HFF-Myc (cell line): ENCODE measurements at places on chromosomes 5 and 9.

- DNase-seq = no peak
Measured at GRCh38 chr9:15293804-15294316, 13.2 kb downstream of the TTC39B start.

DNA sequence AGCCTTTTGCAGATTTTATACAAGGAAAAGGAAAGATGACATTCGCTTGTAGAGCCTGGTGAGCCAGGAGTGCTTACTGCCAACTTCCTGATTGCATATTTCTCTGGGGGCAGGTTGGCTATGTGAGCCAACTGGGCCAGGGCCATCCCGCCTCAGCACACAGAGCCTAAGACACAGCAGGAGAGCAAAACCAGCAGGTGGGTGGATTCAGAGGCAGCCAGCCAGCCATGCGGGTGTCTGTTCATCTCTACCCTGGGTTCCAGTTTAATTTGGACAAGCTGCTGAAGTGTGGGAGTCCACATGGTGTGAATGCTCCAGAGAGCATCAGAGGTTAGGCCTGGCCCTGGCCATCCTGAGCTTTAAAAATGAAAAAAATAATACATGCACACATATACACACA is 291.4 kb downstream of the ARHGEF28 start:
- DNase-seq = no peak

- no peak for DNase-seq
Measured at GRCh38 chr5:172979778-172980177, 3.8 kb upstream of the ATP6V0E1 start.

DNA sequence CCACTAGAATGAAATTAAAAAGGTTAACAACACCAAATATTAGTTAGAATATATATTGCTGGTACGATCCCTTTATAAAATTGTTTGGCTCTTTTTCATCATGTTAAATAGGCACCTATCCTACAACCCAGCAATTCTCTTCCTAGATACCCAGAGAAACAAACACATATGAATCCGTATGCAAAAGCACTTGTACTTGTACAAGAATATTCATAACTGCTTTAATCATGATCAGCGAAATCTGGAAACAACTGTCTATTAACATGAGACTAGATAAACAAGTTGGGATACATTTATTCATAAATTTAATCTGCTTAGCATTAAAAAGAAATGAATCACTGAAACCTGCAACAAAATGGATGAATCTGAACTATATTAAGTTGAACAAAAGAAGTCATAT is 113.7 kb upstream of the MAP1B start:
- DNase-seq = no peak

GRCh38 chr9:91433180-91433579 is 9.5 kb upstream of the NFIL3 start:
- DNase-seq = peak; percentile 75

DNA sequence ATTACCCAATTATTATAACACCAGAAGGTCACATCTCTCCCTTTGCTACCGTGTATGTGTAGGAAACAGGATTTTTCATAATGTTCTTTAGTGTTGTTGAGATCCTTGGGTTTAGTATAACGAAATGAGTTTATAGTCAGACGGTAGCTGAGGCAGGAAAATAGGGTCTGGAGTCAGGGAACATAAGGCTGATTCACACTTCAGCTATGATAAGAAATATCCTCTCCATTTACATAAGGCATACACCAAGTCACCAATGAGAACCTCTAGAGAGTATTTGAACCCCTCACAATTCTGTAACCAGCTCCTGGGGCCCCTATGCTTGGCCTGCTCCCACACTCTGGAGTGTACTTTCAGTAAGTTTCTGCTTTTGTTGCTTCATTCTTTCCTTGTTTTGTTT is 58.9 kb upstream of the ANKH start:
- DNase-seq = no peak

GRCh38 chr9:2568689-2569088 is 52.9 kb upstream of the VLDLR start:
- no peak for DNase-seq

DNA sequence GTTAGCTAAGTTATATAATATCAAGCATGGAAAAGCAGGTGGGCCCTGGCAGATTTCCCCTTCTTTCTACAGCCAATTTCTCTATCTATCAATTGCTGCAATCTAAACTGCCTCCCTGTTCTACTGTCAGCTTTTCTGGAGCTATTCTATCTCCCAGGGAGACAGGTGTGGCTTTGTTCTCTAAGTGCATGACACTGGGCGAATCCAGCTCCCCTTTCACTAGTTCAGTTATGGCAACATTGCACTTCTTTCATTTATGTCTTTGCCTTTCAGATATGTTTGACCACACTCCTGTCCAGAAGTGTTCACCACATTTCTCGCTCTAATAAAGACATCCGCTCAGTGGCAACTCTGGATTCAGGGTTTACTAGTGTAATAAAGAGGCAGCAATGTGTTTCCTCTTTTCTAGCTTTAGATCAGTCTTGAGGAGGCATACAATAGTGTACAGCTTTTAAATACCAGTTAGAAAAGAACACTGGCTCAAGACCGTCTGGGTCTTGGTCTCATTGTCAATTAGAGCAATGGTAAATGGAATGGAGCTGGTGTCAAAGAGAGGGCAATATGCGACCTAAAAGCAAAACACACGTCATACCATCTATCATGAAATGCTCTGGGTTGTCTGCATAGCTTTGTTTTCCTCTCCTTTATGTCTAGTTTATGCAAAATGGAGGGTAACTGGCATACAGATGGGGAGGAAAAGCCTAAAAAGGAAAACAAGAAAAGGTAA is 197.0 kb downstream of the SLF1 start:
- no peak for DNase-seq

GRCh38 chr5:95620030-95620869 is at the start of gene GPR150:
Gene GPR150 (plus strand): TSS chr5:95620087. CDS start chr5:95620276, 189 bp downstream.
- DNase-seq = no peak

DNA sequence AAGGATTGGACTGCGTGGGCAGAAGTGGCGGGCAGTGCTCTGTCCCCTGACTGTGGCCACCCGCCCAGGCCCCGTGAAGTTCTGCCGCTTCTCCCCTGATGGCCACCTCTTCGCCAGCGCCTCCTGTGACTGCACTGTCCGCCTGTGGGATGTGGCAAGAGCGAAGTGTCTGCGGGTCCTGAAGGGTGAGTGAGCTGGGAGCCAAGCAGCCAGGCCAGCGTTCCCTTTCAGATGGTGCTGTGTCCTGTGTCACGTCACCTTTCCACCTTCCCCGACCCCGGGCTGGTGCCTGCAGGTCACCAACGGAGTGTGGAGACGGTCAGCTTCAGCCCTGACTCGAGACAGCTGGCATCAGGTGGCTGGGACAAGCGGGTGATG is 2.3 kb downstream of the WDR38 start:
- DNase-seq = no peak

DNA sequence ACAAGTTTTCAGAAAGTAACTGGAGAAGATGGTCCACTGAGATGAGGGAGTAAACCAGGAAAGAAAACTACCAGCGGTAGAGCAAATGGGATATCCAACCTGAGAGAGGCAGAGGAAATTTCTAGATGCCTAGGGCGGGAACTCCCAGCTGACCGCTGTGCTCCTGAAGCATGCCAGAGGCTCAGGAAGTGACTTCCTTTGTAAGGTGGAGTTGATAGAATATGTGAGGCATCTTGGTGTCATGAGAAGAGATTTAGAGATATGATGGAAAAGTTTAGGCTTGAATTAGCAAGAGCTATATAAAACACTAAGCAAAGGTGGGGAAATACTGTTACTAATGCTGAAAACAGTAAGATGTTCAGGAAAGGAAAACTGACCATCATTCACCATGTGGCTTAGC is 124.1 kb downstream of the C9orf152 start:
- no peak for DNase-seq

- no peak for DNase-seq
Measured at GRCh38 chr5:102286476-102286875, 9.6 kb downstream of the SLCO4C1 start.

DNA sequence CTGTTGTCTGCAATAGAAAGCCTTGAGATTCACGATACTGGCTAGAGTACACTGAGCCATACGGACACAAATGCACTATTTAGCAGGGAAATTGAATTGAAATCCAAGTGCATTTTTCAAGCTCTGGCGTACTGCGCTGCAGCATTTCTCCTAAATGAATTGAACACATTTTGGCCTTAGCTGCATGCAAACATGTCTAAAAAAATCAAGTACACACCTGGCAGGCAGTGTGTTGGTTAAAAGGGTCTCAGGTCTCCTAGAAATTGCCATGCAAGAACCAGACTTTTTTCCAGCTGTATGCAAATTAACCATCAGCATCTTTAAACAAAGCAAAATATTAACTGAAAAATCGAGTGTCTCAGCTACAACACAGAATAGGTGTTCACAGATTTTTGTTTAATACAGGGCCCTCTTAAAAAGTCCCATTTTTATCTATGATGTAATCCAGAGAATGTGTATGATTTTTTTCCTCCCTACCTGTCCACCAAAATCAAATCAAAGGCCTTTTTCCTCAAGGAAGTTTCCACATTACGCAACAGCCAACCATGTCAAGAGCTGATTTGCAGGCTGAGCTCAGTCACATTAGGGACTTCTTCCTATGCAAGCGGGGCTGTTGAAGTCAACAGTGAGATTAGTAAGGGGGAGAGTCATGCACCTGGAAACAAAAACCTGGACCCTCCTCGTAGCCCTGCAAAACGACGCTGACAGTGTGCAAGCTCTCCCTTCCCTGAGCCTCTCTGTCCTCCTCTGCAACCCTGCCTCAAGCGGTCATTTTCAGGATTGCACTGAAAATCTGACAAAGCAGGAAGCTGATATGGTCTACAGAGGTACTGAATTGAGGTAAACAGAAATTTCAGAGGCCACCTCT is 14.1 kb upstream of the SFXN1 start:
- DNase-seq = no peak

DNA sequence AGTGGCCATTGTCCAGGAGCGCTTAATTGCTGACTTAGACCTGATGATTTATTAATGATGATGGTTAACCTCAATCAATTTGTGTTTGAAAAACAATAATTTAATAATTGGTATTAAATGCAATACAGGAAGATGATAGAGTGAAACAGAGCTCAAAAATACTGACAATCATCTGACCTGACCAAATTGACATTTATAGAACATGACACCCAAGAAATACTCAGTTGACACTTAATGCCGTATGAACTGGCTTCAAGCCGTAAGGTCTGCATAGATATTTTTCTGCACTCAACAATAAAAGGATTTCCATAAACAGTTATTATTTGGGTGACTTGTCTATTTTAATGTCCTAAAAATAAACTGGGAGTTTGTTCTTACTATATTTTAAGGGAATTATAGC is 159.2 kb downstream of the TRIO start:
- DNase-seq = no peak

- DNase-seq = no peak
Measured at GRCh38 chr9:132546148-132547051, 36.0 kb upstream of the BARHL1 start.

GRCh38 chr9:35863583-35863982 is 6.6 kb downstream of the OR13J1 start:
- DNase-seq = no peak

DNA sequence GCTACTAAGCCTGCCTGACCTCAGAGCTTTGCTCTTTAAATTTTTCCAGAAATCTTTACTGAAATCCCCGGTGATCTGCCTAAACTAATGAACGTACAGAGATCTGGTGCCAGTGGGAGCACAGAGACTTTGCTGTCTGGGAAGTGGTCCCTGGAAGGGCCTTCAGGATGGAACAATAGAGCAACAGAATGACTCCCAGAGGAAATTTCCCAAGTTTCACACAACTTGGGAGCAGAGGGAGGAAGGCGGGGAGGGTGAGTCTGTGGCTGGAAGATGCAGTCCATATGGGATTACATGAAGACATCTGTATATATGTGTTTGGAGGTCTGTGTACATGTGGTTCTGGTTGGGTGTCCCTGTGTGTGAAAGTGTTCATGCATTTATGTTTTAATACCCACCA is 638.3 kb downstream of the CCDC171 start:
- no peak for DNase-seq

DNA sequence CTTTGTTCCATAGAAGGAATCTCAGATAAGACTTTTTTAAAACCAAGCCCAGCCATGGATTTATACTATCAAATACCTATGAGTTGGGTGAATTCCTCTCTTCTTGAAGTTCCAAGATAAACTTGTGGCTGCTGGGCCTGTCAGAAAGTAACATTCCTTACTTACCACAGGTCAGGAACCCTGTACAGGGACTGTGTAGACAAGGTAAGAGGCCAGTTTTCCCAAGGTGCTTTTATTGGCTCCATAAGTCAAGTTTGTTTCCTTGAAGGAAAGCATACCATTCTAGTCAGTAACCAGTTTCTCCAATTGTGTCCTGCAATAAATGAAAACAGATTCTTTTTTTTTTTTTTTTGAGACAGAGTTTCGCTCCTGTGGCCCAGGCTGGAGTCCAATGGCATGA is 8.8 kb upstream of the CLTB start:
- DNase-seq = no peak

DNA sequence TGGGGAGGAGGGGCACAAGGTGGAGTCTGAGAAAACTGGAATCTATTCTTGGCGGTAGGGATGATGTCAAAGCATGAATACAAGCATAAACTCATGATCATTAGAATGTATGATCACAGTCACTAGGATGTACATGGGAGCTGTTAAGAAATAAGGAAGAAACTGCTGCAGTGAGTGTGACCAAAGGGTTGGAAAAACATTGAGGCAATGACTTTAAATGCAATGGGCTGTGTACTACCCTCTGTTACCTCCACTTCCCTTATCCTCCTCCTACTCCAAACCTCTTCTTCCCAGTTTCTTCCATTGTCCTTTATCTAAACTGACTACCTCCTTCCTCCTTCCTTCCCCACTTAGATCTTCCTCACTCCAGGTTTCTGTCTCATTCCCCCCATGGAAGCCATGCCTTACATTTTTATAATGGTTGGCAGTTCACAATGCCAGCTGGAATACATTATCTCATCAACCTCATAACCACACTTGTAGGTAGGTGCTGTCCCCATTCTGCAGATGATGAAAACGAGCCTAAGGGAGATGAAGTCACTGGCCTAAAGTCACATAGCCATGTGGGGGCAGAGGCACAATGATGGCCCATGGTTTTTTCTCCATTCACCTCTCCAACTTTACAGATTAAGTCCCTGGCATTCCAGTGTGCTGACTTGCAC is 21.9 kb upstream of the TNFSF15 start:
- DNase-seq = no peak

DNA sequence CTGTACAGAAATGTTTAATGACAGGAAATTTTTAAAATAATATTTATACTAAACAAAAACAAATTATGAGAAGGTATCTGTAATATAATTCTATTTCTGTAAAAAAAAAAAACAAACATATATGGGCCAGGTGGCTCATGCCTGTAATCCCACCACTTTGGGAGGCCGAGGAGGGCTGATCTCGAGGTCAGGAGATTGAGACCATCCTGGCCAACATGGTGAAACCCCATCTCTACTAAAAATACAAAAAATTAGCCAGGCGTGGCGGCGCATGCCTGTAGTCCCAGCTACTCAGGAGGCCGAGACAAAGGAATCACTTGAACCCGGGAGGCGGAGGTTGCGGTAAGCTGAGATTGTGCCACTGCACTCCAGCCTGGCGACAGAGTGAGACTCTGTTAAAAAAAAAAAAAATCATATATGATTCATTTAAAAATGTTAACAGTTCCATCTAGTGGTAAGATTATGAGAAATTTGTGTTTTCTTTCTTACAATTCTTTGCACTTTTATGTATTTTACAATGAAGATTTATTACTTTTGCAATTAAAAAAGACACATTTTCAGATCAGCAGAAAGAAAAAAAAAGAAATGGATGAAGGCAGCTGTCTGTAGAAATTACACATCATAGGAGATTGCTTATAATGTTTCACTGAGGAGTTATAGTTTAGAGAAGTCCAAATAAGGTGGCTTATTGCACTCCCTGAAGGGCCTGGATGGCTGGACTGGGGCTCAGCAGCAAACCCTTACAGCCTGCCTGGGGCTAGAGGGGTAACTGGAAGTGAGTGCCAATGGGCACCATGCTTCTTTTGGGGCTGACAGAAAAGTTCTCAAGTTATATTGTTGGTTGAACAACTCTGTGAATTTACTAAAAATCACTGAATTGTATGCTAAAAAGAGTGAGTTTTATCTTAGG is 20.3 kb downstream of the C9orf153 start:
- no peak for DNase-seq
